ENCODE measurements at places on chromosomes 16 and 17. TPM values are rescaled to one million over a fixed set of nuclear protein-coding genes. Genes with fewer than 3 reads are reported as not detected.

GRCh38 chr17:42055027-42055426 is 4.6 kb upstream of the C17orf113 start:
- no peak for DNase-seq

GRCh38 chr16:20673071-20673806 is 24.2 kb downstream of the ACSM1 start:
- no peak for DNase-seq

GRCh38 chr17:40035162-40035559 is 19.0 kb downstream of the MED24 start:
- DNase-seq, result no peak

- DNase-seq, result no peak
Measured at GRCh38 chr17:68320311-68320865, 29.1 kb downstream of the ARSG start.

DNA sequence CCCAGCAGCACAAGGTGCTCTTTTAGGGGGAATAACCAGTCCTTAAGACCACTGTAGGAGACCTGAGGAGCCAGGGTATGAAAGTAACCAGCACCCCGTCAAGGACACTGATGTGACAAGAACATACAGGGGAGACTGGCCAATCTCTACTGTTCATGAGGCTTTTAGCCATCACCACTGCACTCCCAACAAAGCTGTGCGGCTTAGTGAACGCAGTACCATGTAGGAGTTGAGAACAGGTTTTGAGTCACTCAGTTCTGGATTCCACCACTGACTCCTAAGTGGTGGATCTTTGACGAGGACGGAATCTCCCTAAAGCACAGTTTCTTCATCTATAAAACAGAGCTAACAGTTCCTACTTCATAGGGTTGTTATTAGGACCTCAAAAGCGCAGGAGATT is 26.8 kb downstream of the COG4 start:
- DNase-seq, result no peak

- no peak for DNase-seq
Measured at GRCh38 chr16:2835638-2836493, 5.8 kb downstream of the ZG16B start.

GRCh38 chr16:67989322-67990017 is 9.2 kb upstream of the DPEP3 start:
- no peak for DNase-seq

DNA sequence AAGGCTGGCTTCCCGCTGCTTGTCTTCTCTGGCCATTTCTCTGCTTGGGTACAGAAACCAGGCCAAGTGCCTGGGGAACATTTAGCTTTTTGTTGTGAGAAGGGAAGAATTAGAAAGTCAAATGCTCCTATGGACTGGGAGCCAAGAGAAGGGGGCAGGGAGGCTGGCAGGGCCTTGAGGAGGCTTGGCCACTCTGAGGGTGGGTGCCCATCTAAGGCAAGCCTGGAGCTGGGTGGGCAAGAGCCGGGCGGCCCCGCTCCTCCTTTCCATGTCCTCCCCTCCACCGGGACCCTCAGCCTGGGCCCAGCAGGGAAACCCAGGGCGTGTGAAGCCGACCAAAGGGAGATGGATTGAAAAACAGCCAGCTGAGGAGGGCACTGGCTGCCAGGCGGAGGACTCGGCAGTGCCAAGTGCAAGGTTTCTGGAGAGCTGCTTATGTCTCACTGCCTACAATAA is 69.4 kb downstream of the NTN1 start:
- no peak for DNase-seq

DNA sequence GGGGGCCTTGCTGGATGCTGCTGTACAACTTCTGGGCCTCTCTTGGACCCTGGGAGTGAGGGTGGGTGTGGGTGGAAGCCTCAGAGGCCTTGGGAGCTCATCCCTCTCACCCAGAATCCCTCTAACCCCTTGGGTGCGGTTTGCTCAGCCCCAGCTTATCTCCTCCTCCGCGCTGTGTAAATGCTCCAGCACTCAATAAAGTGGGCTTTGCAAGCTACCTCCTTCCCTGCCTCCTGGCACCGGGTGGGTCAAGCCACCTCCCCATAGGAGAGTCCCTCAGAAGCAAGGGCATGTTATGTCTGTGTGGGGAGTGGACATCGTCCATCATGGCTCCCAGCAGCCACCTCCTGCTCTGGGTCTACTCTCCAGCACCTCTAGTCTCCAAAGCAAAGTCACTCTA is 28.4 kb downstream of the CDIP1 start:
- DNase-seq, result no peak

- DNase-seq, result no peak
Measured at GRCh38 chr16:2121853-2122252, 13.8 kb downstream of the PKD1 start.

DNA sequence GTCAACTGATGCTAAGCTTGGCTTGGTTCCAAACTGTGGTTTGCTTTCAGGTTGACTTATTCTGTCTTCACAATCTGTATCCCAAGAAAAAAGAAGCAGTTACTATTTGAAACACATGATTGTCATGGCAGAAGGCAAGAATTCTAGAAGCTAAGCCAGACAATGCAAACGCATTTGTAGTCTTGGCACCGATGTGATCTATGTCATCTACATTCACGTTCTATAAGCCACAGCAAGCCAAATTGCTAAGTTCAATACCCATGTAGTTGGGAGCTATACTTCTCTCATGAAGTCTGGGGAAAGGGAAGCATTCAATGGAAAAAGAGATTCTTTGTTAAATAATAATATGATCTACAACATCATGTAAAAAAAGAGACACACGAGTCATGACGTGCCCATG is 18.3 kb upstream of the KIF2B start:
- DNase-seq, result no peak

DNA sequence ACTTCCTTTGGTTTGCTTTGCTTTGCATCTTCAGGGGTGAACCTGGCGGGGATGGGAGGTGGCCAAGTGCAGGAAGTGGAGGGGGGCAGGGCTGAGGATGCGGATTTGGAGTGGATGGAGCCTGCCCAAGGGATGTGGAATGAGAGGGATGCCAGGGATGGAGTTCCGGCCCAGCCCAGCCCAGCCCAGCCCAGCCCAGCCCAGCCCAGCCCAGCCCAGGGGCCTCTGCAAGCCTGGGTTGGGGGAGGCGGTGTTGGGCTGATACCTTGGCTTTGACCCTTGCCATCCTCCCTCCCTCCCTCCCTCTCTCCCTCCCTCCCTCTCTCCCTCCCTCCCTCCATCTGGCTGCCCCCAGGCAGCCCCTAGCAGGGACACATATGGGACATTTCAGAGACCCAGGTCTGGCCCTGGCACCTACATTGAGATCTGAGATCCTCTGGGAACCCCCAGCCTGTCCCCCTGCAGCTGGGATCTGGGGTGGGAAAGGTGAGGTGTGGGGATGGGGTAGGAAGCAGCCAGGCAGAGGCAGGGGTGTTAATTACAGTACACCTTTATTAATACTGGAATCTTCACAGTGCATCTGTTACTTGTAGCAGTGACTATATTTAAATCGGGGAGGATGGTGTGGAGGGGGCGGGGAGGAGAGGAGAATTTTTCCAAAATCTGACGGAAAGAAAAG is 14.5 kb downstream of the IL34 start:
- DNase-seq, result no peak

- no peak for DNase-seq
Measured at GRCh38 chr17:21357281-21357680, 18.9 kb upstream of the KCNJ12 start.

- no peak for DNase-seq
Measured at GRCh38 chr17:44928950-44929720, 13.8 kb upstream of the GFAP start.

GRCh38 chr17:68320943-68321555 is 29.8 kb downstream of the ARSG start:
- no peak for DNase-seq

DNA sequence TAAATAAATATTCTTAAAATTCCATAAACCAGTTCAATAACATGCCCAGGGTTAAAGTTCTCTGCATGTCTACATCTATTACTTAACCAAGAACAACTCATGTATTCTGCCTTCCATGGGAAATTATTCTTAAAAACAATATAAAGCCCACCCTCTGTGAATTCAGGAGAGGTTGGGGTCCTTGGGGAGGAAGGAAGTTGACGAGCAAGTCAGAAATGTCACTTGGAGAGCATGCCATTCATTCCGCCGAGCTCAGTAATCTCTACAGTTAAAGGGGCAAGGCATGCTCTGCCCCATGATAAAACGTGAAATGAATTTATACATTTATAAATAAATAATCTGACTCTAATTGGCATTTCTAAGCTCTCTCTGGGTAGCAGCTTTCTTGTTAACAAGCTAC is 405.1 kb downstream of the TOX3 start:
- DNase-seq, result no peak

- no peak for DNase-seq
Measured at GRCh38 chr17:16507918-16508533, 16.0 kb upstream of the LRRC75A start.

DNA sequence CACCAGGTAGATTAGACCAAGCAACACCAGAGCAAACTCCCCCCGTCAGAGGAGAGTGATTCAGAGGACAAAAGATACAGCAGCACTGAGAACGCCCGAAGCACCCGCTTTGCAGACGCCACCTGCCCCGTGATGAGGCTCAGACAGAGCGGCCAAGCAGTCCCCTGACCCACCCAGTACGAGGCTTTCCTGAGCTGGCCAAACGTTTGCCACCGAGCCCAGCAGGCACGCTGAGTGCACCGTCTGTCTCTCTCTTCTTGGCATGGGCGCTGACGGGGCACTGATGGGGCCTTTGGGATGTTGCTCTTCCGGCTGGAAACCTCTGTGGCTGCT is 19.4 kb upstream of the WDR45B start:
- DNase-seq, result no peak

DNA sequence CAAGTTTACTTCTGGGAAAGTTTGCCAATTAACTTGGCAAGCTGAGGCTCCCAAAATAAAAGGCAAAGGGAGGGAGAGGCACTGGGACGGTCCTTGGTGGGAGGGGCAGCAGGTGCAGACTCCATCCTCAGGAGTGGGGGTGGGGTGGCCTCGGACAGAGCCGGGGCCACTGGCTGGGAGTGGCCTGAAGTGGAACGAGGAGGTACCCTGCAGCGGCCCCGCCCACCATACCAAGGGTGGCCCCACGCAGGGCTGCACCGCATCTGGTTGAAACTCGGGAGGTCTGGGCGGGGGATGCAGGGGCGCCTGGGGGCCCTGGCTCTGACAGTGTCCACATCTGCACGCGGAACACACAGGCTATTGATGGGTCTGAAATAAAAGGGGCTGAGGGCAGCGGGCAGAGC is 42.4 kb upstream of the SLC38A10 start:
- DNase-seq, result no peak

GRCh38 chr17:2691069-2691871 is 20.3 kb downstream of the CLUH start:
- no peak for DNase-seq

GRCh38 chr17:47966079-47966519 is 4.8 kb upstream of the CDK5RAP3 start:
- DNase-seq, result no peak

DNA sequence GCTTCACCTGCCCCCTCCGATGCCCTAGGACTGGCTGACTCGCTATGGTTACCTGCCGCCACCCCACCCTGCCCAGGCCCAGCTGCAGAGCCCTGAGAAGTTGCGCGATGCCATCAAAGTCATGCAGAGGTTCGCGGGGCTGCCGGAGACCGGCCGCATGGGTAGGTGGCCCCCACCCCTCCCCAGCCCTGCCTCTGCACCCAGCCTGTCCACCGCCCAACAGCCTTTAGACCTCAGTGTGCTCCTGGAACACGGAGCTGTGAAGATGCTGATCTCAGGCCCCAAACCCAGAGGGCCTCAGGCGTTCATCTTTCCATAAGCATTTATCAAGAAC is 993 bp downstream of the MMP25 start:
- DNase-seq, result no peak

GRCh38 chr16:27053996-27054395 is 12.7 kb upstream of the C16orf82 start:
- no peak for DNase-seq

GRCh38 chr17:9203771-9204425 is 182.6 kb downstream of the NTN1 start:
- no peak for DNase-seq

GRCh38 chr17:68924793-68925720 is 30.1 kb downstream of the ABCA8 start:
- DNase-seq, result no peak

GRCh38 chr17:73291260-73291801 is 20.5 kb downstream of the CDC42EP4 start:
- no peak for DNase-seq

DNA sequence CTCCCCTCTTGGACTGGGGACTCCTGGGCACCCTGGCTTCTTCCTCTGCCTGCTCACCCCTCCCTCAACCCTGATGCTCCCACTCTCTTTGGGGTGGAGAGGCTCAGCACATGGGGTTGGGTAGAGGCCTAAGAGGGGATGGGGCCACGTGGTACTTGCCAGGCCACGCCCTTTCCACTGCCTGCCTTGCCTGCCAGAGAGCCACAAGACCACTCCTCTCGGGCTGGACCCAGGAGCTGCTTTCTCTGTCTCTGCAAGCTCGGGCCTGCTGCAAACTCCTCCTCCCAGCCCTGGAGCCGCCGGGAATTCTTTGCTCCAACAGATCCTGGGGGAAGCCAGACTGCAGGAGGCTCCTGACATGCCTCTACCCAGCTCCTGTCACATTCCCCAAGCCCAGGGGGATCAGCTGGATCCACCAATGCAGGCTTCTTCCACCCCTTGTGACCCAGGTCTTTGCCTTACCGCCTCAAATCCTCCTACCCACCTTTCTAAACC is 11.8 kb downstream of the DLX4 start:
- no peak for DNase-seq

DNA sequence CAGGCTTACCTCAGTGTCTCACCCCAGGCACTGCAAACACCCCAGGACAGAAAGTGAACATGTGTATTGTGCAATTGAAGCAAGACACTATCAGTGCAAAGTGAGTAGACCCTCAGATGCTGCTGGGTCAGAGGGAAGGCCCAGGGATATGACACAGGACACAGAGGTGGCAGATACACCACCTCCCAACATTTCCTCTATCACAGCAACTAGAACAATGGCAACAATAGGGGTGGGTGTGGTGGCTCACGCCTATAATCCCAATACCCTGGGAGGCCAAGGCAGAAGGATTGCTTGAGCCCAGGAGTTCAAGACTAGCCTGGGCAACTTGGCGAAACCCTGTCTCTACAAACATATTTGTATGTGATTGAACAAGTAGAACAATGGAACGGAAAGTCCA is 22.5 kb downstream of the MILR1 start:
- DNase-seq, result no peak

GRCh38 chr17:73998653-73999645 is 204.5 kb upstream of the RPL38 start:
- peak; percentile 36 for DNase-seq

The TP53TG3D gene
- total RNA-seq, result not detected

The SHPK gene
- 19.5 TPM for total RNA-seq

The P2RX5 gene
- 118 TPM for total RNA-seq

The CPHXL gene
- total RNA-seq, result not detected

The CRYM gene
- not detected for total RNA-seq

The SLFN12 gene
- 8.8 TPM for total RNA-seq

The KRT14 gene
- not detected for total RNA-seq

The EVI2A gene
- 20.7 TPM for total RNA-seq

The FN3KRP gene
- total RNA-seq, result 39.6 TPM

The CCL8 gene
- total RNA-seq, result not detected

The GP2 gene
- total RNA-seq, result not detected

The WSCD1 gene
- total RNA-seq, result 0.62 TPM

The SLC7A6OS gene
- total RNA-seq, result 24.7 TPM

The AIPL1 gene
- not detected for total RNA-seq

The TMIGD1 gene
- total RNA-seq, result not detected

The SLC6A2 gene
- not detected for total RNA-seq
